ENCODE measurements at places on chromosomes 16 and 17.

DNA sequence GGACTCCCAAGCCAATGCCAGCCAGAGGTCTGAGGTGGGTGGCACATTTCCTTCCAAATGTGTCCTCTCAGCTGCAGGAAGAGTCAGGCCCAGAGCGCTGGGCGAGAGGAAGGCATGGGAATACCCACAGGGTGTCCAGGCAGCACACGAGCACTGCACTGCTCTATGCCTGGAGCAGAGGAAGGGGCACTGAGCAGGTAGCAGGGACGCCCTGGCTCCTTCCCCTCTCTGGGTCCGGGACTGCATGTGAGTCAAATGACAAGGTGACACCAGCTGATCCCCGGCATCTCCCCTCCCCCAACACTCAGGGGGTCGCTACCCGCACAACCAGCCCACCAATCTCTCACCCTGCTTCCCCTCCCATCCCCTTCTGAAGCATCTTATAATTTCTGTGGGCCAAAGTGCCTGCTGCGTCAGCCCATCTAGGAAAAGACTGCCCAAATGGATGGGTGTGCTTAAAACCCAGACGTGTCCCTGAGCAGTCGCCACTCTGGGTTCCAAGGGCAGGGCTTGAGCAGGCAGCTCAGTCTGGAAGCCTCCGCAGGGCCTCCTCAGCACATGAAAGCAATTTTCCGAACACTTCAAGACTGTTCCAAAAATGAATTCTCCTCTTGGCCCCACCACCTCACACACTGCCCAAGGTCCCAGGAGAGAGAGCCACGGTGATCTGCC lies 12.0 kb upstream of the BCAR1 start:
- DNase-seq = no peak

GRCh38 chr17:13484020-13484419 lies 117.7 kb downstream of the HS3ST3A1 start:
- DNase-seq = no peak

- no peak for DNase-seq
These were observed 1.5 kb upstream of the SRCAP start for GRCh38 chr16:30697264-30698138.

- no peak for DNase-seq
These were observed 532.7 kb upstream of the CDH8 start for GRCh38 chr16:62568926-62569325.

- DNase-seq = no peak
These were observed 729 bp downstream of the LONP2 start for GRCh38 chr16:48244863-48245195.

DNA sequence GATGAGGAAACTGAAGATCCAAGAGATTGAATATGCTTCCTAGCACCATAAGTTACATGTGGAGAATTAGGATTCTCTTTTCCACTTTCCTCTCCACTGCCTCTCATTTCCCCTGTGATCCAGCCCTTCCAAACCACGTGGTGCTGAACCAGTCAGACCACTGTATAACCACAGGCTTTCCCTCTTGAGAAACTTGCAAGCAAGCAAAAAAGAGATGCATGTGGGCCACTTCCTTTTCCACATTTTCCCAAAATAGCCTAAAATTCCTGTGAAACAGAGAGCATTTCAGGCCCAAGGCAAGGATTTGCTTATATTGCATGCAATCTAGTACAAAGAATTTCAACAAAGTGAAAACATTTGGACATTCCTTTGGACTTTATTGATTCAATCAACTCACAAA lies 59.3 kb upstream of the KSR1 start:
- no peak for DNase-seq

DNA sequence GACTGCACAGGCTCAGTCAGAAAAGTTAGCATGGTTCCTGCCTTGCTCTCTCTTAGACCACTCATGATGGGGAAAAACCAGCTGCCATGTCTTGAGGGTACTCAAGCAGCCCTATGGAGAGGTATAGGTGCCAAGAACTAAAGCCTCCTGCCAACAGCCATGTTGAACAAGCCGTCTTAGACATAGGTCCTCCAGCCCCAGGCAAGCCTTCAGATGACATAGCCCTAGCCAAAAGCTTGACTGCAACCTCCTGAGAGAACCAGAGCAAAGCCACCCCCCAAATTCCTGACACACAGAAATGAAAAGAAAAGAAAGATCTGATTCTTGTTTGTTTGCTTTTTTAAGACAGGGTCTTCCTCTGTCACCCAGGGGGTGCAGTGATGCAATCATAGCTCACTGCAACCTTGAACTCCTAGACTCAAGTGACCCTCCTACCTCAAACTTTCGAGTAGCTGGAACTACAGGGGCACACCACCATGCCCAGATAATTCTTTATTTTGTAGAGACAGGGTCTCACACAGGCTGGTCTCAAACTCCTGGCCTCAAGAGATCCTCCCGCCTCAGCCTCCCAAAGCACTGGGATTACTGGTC lies 36.3 kb downstream of the CMTM3 start:
- no peak for DNase-seq

DNA sequence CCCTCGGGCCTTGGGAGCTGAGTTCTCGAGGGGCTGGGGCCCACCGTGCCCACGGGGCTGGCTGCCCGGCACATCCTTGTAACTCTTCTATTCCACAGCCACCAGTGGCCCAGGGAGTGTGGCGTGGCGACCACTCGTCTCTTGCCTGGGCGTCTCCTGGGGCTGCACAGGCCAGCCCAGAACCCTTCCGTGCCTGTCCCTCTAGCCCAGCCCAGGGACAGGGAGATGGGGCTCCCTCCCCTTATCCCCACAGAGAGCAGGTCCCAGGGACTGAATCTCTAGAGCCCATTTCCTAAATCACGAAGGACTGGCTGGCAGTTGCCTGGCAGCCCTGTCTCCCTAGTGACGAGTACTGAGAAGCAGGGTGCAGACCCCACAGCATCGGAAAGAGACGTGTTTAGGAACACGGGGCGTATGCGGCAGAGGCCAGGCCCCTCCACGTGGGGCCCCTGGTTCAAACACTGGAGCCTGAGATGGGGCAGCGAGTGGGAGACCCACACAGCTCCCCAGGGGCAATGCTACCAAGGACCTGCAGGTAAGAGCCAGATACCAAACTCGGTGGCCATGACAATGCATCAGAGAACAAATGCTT lies 51.0 kb downstream of the TIMM22 start:
- DNase-seq = no peak

GRCh38 chr17:82267575-82268379 lies 5.7 kb downstream of the CSNK1D start:
- DNase-seq = peak; percentile 15

DNA sequence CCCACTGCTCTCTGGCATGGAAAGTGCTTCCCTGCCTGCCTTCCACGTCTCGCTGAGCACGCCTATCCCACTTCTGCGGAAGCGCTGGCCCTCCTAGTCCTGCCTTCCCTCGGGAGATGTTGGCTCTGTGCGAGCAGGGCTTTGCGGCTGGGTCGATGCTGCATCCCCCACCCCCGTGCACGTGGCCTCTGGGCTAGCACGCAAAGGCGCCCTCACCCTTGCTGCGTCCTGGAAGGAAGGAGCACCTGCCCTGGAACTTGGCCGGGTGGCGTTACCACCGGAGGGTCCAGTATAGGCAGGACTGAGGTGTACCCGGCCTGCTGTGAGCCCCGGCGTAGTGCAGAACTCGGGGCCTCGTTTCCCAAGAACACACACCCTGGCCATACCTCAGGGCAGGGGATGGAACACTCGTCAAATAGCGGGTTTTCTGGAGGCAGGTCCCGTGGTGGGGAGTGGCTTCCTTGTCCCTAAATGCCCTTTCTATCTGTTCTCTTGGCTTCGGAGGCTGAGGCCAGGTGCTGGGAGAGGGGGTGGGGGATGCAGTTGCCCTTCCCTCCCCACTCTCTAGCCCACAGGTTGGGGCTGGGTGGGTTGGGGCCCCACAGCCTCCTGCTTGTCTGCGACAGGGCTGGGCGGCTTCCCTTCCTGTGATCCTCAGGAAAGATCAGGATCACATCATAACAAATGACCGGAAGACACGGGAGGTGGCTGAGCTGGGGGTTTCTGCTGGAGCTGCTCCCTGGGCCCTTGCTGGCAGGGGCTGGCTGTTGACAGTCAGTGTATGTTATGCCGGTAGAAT lies 17.4 kb downstream of the BAIAP2 start:
- DNase-seq = no peak

- DNase-seq = no peak
These were observed 6.8 kb upstream of the ZNF423 start for GRCh38 chr16:49862694-49863093.

GRCh38 chr16:73670836-73671820 lies 623.2 kb upstream of the ZFHX3 start:
- DNase-seq = no peak

- DNase-seq = no peak
These were observed 99.5 kb upstream of the DHX40 start for GRCh38 chr17:59465949-59466307.

DNA sequence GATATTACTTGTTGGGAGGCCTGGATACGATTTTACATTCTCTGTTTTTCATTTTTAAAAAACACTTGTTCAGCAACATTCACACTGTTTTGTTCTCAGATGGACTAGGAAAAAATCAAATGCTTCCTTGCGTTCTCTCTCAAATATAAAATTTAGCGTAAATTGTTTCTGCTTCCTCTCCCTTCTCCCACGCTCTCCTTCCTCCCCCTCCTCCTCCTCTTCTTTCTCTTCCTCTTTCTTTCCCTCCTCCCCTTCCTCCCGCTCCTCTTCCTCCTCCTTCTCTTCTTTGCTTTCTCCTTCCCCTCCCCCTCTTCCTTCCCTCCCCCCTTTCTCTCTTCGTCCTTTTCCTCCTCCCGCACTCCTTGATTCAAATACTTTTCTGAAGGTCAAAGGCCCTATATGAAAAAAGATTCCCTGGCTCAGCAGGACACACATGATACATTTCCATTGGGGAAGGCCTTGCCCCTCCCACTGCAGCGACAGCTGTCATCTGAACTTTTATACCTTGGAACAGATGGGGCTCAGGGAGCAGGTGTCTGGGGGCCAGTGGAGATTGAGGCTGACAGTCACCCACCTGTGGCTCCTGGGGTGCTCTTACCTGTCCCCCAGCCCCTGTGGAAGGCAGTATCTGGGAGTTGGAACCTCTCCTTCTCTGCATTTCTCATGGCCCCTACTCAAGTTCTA lies 99.4 kb upstream of the SDK2 start:
- no peak for DNase-seq

DNA sequence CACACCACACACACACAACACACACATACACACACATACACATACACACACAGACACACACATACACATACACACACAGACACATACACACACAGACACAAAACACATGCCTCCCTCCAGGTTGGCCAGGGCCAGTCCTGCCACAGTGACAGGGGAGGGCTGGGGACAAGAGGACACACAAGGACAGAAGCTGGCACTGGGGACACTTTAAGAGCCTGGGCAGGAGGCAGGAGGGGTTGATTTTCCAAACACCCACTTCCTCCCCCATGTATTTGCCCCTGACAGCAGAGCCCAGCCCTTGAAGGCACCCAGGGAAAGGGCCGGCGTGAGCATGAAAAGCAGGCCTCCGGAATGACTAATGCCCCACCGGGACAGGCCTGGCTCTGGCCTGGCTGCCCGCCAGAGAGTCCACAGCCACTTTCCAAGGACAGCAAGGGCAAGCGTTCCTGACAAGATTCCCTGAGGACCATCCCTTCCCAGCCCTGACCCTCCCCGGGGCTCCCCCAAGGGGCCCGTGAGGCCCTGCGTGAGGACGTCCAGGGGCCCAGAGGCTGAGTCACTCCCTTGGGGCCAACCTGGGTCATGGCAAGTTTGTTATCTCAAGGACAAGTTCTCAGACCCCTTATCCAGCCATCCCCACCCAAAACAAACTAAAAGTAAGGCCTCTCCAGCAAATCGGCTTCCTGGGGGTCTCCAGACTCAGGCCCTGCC lies 235.6 kb downstream of the ZNF423 start:
- no peak for DNase-seq

- DNase-seq = no peak
These were observed 2.0 kb downstream of the LHX1 start for GRCh38 chr17:36939052-36939801.

DNA sequence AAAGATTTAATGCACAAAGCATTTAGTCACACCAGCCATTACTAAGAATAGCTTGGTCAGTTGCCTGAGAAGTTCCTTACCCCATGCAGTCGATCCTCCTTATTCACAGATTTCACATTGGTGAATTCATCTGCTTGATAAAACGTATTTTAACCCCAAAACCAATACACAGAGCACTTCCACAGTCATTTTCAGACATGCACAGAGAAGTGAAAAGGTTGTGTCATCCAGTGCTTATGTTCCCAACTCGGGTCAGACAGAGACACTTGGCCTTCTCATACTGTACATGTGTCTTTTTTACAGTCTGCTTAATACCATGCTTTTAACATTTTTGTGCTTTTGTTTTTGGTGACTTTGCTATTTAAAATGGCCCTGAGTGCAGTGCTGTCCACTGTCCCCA lies 219.7 kb downstream of the SPECC1 start:
- no peak for DNase-seq

GRCh38 chr16:26569793-26570192 lies 496.9 kb upstream of the C16orf82 start:
- DNase-seq = no peak

DNA sequence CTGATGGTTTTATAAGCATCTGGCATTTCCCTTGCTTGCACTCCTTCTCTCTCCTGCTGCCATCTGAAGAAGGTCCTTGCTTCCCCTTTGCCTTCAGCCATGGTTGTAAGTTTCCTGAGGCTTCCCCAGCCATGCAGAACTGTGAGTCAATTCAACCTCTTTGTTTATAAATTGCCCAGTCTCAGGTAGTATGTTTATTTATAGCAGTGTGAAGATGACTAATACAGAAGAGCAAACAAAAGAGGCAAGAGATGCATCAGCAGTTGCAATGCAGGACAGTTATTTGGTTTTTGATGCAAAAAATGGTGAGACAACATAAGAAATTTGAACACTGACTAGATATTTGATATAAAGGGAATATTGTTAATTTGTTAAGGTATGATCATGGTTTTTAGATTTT lies 16.8 kb downstream of the TMEM100 start:
- no peak for DNase-seq

- DNase-seq = no peak
These were observed 519.3 kb upstream of the CDH11 start for GRCh38 chr16:65641049-65641761.

GRCh38 chr16:48112600-48112999 lies 43.2 kb downstream of the ABCC12 start:
- DNase-seq = no peak

DNA sequence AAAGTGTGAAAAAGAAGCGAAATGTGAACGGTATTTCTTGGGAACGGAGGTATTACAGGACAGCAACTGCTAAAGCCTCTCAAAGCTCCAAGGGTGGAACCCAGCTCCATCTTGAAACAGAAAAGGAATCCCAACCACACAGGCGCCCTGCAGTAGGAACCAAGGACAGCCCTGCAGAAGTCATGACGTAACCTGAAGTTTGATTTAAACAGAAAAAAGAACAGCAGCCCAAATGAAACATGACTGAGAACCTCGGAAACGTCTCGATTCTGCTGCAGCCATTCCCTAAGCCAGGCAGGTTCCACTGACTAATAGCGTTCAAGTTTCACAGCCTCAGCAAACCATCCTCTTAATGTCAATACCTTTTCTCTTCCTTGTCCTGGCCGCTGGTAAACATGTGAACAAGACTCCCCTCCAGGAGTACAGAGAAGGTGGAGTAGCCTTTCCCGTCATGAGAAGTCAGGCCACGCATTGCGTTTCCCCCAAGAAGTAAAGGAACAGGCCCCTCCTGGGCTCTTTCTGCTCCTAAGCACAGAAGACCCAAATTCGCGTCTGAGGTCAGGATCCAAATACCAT lies 20.1 kb downstream of the SIAH1 start:
- no peak for DNase-seq

- DNase-seq = no peak
These were observed 56.7 kb downstream of the METRNL start for GRCh38 chr17:83136156-83136555.

Data from activated naive CD4-positive, alpha-beta T cell (primary cell).